ENCODE measurements at places on chromosomes 2 and 18.

DNA sequence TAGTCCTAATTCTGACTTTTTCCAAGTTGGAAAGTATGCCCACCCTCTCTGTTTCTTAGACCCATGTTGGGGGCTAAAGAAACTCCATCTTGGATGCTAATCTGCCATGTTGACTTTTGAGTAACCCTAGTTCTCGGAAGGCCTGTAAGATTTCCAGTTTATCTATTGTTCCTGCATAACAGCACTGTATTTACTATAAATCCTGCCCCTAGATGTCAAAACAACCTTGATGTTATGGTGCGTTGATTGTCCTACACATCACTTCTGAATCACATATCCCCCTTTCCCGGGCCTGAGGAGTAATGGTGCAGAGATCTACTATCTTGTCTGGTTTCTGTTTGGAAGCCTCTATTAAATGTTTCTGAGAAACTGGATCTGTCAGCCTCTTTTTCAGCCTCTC, 116.7 kb downstream of the ALK start:
- no peak for DNase-seq

GRCh38 chr2:52222128-52222527, 1190.2 kb upstream of the NRXN1 start:
- no peak for DNase-seq

DNA sequence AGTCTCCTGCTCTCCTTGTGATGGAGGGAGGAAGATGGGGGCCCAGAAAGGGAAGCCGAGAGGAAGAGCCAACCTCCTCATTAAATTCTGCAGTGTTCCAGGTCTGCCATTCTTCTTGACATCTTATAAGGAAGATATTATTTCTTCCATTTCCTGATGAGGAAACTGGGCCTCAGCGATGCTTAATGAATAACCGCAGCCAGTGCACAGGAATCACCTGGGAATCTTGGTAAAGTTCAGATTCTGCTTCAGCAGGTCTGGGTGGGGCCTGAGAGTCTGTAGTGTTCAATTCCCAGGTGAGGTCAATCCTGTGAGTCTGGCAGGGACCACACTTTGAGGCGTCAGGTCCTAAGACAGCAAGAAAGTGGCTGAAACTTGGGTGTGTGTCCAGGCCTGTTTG, 17.3 kb downstream of the PCARE start:
- no peak for DNase-seq

- no peak for DNase-seq
Measured at GRCh38 chr18:79687806-79688205, 8.2 kb downstream of the CTDP1 start.
